T-helper 17 cell (primary cell): ENCODE measurements at places on chromosomes 2 and 18.

DNA sequence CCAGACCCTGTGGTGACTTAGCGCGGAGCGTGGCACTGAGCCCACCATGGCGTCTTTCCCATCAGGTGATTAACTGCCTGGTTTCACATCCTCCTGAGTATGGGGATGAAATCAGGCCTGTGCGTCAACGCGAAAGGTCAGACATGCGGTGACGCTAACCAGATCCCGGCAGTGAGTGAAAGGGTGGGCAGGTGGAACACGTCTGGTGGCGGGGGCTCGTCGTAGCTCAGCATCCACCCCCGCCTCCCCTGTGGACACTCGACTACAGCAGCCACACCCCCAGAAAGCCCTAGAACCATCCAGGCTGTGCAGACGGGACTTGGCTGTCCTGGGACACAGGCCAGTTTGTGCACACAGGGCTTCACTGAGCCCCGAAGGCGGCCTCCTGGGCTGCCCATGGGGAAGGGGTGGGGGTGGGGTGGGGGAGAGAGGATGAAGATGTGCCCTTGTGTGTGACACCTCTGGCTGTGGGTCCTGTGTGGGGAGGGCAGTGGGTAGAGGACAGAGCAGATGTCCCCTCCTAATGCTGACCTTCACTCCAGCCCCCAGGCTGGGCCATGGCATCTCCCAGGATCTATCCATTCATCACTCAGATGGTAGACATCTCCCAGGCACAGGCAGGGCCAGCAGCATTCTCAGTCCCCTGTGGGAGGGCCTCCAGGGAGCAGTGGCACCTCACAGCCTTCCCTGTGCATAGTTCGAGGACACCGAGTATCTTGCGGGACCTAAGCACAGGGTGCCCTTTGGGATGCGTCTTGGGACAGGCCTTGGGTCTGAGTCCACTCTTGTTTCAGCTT, 27.5 kb downstream of the RAMP1 start:
- no peak for DNase-seq

- DNase-seq, result no peak
Observed at GRCh38 chr2:209913786-209914345, 88.6 kb upstream of the RPE start.

GRCh38 chr2:10753156-10753555, 31.7 kb downstream of the ATP6V1C2 start:
- no peak for DNase-seq

DNA sequence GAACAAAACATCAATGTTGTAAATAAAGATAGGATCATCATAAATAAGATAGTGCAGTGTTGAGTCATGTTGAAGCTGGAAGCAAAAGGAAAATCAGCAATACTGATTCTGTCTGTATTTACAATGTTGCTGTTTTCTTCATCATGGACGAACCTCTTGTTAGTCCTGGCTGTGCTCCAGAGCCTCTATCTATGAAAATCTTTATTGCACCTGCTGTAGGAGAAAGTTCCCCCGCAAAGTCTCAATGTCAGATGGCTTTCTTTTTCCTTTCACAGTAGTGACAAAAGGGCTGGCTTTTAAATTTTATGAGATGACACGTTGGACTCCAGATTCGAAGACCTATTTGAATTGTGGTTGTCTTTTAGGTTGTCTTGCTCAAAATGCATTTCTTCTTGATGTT, 98.5 kb upstream of the LRRTM1 start:
- DNase-seq, result no peak

DNA sequence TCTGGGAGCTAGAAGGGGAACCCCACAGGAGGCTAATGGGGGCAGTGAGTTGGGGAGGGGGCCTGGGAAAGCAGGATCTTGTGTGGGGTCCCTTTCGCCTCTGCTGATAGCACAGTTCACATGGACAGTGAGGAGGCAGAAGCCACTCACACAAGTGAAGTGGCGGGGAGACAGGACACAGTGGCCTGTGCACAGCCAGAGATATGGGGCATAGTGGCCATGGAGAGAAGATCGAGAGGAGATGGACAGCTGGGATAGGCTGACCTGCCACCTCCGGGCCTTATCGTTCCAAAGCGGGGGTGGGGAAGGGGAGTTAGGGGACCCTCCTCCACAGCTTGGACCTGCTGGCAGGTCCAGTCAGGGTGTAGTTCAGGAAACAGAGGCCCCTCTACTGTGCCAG, 69.8 kb upstream of the EDAR start:
- DNase-seq, result no peak

DNA sequence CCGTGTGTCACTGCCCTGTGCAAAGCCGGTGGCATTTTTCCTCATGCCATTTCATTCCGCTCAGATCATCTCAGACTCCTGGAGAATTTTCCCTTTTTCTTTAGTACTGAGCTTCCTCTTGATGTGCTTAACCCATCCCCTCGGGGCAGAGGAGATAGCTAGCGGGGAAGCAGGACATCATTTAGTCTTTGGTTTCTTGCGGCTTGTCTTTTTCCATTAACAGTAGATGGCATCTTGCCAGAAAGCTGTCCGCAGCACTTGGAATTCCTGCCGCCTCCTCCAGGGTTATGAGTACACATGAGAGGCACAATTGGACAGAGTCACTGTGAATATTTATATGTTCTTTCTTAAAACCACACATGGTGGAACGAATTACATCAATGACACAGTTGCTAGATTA, 226.6 kb downstream of the ALPK2 start:
- DNase-seq, result no peak

DNA sequence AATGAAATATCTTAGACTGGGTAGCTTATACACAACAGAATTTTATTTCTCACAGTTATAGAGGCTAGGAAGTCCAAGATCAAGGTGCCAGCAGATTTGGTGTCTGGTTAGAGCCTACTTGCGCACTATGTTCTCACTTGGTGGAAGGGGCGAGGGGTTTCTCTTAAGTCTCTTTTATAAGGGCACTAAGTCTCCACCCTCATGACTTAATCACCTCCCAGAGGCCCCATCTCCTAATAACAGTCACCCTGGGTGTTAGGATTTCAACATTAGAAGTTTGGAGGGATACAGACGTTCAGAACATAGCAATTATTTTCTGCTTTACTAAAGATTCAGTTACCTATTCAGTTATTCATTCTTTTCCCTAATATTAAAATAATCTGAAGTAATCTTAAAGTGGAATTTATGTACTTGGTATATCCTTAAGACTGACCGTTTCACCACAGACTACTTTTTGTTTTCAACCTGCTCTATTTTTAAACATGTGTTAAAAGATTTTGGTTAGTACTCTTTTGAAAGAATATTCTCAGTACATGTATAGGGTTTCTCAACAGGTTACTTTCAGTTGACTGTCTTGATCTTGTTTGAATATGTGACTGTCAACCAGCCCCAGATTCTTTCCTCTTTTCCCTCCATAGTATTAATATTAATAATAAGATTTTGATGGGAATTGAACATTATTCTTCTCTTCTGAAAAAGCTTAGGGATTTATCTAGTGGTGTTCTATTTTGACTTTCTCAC, 130.0 kb downstream of the TAF4B start:
- DNase-seq, result no peak

DNA sequence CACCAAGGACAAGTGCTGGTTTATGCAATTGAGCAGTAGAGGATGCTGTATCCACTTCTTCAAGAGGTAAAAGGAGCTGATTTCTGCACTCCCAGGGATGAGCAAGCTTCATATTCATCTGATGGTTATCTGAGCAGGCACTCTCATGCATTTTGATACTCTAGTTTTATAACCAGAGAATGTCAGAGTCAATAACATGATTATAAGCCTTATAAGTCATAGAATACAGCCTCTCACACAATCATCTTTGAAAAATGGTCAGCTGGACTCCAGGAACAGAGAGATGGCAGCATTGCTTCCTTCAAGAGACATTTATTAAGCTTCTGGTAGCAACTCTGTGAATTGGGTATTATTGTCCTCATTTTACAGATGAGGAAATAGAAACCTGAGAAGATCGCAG, 167.1 kb downstream of the SLC8A1 start:
- DNase-seq, result no peak

GRCh38 chr2:234861841-234862735, 89.7 kb upstream of the SH3BP4 start:
- no peak for DNase-seq

DNA sequence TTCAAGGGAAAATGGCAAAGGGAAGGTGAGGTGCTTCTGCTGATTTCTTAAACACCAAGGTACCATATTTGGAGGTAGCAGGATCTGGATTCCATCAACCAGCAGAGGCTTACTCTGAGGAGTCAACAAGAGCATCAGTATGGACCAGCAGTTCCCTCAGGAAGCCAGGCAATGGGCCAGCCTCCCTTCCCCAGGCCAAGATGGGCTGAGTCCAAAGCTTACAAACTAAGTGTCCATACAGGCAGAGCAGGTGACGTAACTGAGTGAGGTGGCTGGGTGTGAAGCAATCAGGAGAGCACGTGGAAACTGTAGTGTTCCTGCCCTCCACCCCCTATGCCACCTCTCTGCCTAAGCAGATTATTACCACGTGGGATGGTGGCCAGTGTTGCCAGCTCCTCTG, 134.2 kb upstream of the HNRNPA3 start:
- no peak for DNase-seq

DNA sequence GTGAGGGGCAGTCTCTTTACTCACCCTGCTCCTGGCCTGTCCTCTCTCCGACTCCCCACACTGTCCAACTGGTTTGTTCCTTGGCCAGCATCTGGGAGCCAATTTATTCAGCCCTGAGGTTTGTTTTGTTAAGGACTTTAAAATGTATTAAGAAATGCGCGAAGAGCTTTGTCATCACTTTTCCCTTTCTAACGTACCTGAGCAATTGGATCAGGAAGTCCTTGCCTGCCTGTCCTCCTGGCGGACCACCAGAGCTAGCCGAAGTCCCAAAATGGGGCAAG, 164.7 kb upstream of the MSH6 start:
- DNase-seq, result no peak
